ENCODE measurements at places on chromosomes 11 and 22. TPM values are rescaled to one million over a fixed set of nuclear protein-coding genes. Genes with fewer than 3 reads are reported as not detected.

Gene LRP5
- total RNA-seq, result 52.1 TPM

Gene ALKBH3
- 54.0 TPM for total RNA-seq

Gene OR10A5
- not detected for total RNA-seq

Gene OTOG
- not detected for total RNA-seq

Gene AMOTL1
- total RNA-seq, result 31.5 TPM
